ENCODE measurements at places on chromosomes 13 and 19.
A peak's percentile ranks its signal among the peaks of the same experiment; 100 is the strongest.

DNA sequence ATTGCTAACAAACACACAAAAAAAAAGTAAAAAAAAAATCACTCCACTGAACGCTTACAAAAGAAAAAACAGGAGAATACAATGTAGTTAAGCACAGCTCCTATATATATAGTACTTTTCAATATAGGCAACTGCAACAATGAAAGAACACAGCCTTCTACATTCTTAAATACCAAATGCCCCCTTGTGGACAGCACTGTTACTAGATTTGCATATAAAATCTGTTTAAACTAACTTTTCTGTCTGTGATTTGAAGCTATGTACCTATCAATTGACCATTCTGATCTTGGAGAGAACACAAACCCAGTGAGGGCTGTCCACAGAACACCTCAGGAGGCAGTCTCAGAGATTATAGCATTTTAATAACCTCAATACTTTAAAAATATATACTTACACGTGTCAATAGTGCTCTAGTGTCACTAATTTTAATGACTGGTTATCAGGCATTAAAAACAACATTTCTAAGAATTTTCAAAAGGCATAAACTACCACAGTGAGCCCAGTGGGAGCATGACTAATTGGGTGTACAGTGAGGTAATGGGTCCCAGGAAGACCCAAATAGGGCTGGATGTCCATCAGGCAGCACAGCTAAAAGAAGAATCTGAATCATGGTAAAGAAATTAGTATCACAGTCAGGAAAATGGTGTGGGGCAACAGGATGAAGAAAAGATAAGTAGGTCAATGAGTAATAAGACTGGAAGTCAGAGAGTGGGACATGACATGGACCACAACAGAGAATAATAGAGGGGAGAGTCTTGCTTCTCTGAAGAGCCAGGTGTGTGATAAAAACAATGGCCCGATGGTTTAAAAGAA is 22.2 kb downstream of the CCDC169 start:
- peak; percentile 51 for DNase-seq

DNA sequence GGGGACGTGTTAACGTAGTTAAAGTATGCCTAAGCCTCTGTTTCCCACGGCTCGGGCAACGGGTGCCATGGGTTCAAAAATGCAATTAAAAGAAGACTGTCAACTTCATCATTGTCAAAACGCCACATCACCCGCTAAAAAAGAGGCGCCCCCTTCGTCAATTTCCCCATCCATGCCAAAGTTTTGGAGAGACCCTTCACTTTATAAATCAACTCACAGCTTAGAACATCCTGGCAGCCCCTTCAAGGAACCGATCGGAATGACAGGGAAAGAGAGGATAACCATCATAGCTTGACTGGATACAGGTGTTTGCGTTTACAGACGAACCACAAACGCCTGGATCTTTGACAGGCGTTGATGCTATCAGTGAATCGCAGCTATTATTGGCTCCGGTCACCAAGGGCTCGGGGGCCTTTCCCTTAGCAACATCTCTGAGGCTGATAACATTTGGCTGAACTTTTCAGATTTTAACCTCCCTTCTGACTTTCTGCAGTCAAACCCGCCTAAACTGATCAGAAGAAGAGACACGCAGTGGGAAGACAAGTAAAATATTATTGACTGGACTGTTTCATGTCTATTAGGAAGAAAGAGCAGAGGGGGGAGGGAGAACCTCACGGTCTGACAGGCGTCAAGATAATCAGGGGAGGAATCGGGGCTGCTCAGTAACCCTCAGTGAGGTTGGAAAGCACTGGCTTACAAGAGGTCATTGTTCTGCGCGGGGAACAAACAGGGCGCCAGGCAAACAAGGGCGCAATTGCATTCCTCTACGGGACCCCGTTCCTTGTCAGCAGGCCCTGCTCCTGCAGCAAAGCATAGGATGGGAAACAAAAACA is 322.5 kb upstream of the ZNF507 start:
- DNase-seq = no peak

DNA sequence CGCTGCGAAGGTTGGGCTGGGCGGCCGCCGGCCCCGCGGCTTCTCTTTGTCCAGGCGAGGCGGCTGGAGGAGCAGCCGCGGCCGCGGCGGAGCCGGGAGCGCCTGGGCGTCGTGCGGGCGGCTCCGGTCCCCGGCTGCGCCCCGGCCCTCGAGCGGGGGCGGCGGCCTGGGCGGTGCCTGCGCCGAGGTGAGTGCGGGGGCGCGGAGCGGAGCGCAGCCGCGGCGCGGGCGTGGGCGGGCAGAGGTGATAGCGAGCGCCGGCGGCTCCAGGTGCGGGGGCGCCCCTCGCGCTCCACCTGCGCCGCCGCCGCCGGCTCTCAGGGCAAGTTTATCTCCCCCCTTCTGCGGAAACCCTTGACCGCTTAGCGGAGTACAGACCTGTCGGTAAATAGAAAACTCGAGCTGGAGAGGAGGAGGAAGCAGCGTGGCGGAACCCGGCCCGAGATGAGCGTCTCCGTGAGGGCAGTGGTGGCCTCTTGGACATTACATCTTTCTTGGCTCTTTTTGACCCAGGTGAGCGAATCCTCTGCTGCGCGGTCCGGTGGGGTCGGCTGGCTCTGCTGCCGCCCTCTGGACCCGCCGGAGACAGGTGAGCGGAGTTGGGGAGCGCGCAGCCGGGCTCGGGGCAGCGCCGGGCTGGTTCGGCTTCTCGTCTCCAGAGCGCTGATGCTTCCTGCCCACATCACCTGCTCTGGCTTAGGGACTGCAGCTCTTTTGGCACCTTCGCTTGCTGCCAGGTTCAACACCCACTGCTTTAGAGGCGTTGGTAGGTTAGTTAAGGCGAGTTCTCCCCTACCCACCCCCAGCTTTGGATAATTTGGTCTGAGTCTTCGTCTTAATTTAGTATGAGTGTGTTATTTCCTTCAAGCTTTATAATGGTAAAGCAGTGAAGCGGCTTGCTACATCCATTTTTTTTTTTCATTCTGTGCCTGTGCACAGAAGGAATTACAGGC is at the start of gene MTUS2:
TSS of gene MTUS2 (plus strand) at position 241 of the 953 bp plus-strand sequence.
- no peak for DNase-seq

GRCh38 chr13:40622761-40623160 is 43.7 kb downstream of the FOXO1 start:
- no peak for DNase-seq

DNA sequence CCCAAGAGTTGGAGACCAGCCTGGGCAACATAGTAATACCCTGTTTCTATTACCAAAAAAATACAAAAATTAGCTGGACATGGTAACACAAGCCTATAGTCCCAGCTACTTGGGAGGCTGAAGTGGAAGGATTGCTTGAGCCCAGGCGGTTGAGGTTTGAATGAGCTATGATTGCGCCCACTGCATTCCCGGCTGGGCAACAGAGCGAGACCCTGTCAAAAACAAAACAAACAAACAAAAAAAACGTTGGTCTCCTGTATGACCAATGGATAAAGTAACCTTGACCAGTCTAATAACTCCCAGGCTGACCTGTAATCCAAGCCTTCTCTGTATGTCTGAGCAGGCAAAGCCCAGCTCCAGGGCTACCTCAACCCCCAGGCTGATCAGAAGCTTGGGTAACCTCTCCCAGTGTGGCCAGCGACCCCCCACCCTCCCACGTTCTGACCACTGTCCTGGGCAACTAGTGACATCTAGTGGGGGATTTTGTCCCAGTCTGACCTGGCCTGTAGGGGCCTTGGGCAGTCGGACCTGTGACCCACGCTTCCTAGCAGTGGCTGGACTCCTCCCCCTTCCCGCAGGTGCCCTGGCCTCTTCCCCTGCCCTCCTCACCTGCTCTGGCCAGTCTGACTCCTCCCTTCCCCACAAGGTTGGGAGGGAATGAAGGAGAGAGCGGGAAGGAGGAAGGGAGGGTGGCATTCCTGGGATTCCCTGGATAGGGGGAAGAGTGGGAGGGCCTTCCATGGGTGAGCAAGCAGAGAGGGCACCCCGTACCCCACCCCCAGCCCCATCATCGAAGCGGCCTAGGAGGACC is 1.0 kb upstream of the BCAM start:
- DNase-seq = peak; percentile 66

GRCh38 chr13:45119469-45119990 is 780 bp upstream of the GTF2F2 start:
- DNase-seq = peak; percentile 40

- DNase-seq = no peak
These were observed 8.7 kb upstream of the CARM1 start for GRCh38 chr19:10862561-10863106.

- no peak for DNase-seq
These were observed 168.6 kb downstream of the LACC1 start for GRCh38 chr13:44048326-44048725.

GRCh38 chr19:10952809-10953208 is 8.0 kb upstream of the SMARCA4 start:
- no peak for DNase-seq

- DNase-seq = peak; percentile 76
These were observed 589 bp downstream of the ZBTB45 start for GRCh38 chr19:58519087-58519354.

- DNase-seq = no peak
These were observed 10.5 kb downstream of the PEX11G start for GRCh38 chr19:7478173-7478842.

DNA sequence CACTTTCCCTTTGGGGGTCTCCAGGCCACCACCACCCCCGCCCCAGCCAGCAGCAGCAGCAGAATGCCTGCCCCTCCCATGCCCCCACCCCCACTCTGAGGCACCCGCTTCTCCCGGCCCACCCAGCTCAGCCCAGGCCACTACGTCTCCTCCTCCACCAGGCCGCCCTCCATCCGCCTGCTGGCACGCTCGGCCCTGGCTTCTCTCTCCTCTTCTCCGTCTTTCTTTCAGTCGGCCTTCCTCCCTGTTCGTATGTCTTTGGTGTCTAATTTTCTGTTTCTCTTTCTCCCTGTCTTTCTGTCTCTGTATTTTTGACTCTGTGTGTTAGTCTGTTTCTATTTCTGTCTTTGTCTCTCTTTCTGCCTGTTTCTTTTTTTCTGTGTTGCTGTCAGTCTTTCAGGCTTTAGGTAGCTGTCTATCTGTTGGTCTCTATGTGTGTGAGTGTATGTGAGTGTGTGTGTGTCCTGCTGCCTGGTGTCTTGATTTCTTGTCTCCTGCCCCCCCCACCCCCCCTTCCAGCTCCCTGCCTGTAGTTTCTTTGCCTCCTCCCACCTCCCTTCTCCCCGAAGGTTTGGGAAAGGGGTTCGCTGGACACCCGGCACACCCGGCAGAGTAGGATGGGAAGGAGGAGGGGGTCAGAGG is at the start of gene LGI4:
TSS of gene LGI4 (minus strand) at position 459 of the 642 bp plus-strand sequence. CDS start at position 80, 379 bp downstream.
- DNase-seq = no peak

GRCh38 chr19:28075229-28075628 is 1137.7 kb downstream of the UQCRFS1 start:
- DNase-seq = no peak

GRCh38 chr13:98486412-98486811 is 90.5 kb downstream of the STK24 start:
- DNase-seq = no peak

- no peak for DNase-seq
These were observed 306.5 kb upstream of the PCDH20 start for GRCh38 chr13:61722119-61722518.

- DNase-seq = peak; percentile 13
These were observed 4.1 kb upstream of the ZNF841 start for GRCh38 chr19:52099497-52100138.

- DNase-seq = no peak
These were observed 294.7 kb downstream of the DCLK1 start for GRCh38 chr13:35836446-35836845.
